ENCODE measurements at places on chromosomes 16 and 17. TPM values are rescaled to one million over a fixed set of nuclear protein-coding genes. Genes with fewer than 3 reads are reported as not detected.

GRCh38 chr17:27613433-27613832 is 17.6 kb upstream of the LGALS9 start:
- DNase-seq: no peak

- no peak for DNase-seq
Measured at GRCh38 chr17:67652433-67652832, 65.3 kb upstream of the NOL11 start.

- no peak for DNase-seq
Measured at GRCh38 chr17:9544221-9544620, 31.4 kb downstream of the STX8 start.

GRCh38 chr16:68093816-68094613 is 8.8 kb downstream of the NFATC3 start:
- DNase-seq: peak; percentile 55

- DNase-seq: no peak
Measured at GRCh38 chr16:68365167-68365817, 54.5 kb downstream of the PRMT7 start.

- DNase-seq: no peak
Measured at GRCh38 chr17:73738751-73739575, 94.7 kb upstream of the SDK2 start.

- no peak for DNase-seq
Measured at GRCh38 chr17:17783825-17784656, 52.7 kb downstream of the SREBF1 start.

GRCh38 chr17:43531955-43532354 is 14.2 kb downstream of the ETV4 start:
- no peak for DNase-seq

DNA sequence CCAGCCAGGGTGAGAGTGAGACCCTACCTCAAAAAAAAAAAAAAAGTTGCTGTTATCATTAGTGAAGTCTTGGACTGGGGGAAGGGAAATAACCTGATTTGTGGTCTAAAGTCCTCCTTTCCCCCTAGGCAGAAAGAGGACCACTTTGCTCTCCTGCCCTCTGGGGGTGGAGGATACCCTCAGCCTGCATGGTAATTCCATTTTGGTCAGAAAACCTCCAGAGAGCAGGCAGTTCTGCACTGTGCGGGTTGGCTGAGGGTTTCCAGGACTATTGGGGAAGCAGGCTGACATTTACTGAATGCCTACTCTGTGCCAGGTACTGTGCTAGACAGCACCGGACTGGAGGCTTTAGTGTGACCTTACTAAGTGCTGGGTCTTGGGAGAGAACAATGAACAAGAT is 2.6 kb downstream of the ADAP2 start:
- DNase-seq: no peak

GRCh38 chr17:83099086-83099555 is 19.7 kb downstream of the METRNL start:
- DNase-seq: no peak

DNA sequence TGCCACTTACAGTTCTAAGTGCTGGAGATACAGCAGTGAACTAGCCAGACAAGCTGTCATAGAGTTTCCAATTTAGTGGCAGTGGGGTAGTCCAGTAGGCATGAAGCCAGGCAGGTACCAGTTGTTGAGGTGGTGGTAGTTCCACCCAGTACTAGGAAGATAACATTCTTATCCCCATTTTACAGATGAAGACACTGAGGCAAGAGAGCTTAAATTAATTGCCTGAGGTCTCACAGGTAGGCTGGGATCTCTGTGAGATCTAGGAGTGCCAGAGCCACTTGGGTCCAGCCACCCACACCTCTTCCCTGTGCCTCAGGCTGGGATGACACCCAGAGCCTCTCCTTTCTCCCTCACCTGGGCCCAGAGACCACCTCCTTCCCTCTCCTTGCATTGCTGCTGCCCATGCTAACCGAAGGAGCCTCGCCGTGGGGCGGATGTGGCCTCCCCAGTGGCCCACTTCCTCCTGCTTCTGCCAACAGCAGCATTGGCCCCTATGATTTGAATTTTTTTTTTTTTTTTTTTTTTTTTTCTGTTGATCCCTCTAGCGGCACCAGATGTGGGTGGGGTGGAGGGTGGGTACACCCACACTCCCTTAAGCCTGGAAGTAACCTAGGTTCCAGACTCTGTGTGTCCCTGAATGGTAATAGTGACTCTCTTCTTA is 114.0 kb downstream of the PRKCB start:
- no peak for DNase-seq

DNA sequence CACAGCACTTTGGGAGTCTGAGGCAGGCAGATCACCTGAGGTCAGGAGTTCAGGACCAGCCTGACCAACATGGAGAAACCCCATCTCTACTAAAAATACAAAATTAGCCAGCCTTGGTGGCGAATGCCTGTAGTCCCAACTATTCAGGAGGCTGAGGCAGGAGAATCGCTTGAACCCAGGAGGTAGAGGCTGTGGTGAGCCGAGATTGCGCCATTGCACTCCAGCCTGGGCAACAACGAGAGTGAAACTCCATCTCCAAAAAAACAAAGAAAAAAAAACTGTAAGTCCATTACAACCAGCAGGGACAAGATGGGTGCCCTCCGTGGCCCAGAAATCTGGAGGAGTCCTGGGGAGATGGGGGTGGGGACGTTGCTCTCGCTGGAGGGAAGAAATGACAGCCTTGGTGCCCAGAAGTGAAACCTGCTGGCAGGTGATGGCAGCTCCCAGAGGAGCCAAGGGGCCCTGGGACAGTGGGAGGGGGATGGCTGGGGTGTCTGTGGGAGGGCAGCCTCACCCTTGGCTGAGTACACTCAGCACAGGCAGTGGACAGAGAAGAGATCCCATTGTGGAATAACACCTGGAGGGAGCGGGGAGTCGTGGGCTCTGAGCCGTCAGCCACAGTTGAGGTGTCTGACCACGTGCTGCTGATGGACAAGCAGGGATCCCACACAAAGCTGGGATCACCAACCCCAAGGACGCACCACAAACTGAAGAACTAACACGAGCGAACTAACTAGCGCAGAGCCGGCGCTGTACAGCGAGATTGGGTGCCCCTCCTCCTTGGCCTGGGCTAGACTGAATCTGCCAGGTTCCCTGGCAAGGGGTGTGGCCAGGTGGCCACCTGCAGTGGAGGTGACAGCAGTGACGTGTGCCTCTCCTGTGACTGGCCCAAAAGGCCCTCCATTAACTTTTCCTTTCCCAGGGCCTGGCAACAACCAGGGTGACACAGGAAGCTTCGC is 46.9 kb upstream of the BAHCC1 start:
- DNase-seq: no peak

DNA sequence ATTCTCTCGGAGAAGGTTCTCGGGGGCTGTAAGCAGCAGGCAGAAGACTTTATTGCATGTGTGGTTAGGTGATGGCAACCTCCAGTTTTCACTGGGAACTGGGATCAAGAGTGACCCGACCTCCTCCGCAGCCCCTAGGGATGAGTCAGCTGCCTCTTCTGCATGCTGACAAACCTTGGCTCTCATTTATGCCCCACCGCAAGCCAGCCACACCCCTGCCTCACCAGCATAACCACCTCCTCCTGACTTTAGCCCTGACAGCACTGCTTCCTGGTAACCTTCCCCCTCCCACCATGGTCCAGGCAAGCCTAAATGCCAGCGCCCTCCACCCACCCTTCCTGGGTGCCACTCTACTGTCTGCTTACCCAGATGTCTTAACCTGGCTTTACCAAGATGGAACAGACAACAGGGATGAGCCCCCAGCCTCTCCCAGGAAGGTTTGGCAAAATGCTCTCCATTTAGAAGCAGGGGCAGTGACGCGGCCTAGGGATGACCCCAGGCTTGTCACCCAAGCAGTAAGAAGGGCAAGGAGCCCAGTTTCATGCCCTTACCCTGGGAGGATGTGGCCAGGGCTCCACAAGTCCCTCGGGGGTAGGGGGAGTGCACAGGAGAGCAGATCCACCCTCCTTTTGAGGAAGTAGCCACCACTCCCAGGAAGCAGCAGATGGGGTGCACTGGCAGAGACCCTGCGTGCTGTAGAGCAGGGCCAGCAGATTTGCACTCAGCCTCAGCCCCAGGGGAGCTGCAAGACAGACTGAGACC is 73.5 kb downstream of the GOSR1 start:
- DNase-seq: peak; percentile 45

- DNase-seq: peak; percentile 97
Measured at GRCh38 chr17:42518046-42518754, 17.8 kb upstream of the NAGLU start.

GRCh38 chr16:12410837-12411490 is 392.7 kb downstream of the CPPED1 start:
- DNase-seq: no peak

Gene CRYBA1
- not detected for total RNA-seq

Gene EPN3
- total RNA-seq: not detected

Gene LPO
- not detected for total RNA-seq

Gene NTN3
- total RNA-seq: 0.18 TPM

Gene C16orf89
- not detected for total RNA-seq

Gene TMEM88
- total RNA-seq: 0.57 TPM
